Right renal pelvis (tissue), 4 donors: ENCODE measurements at places on chromosomes 3 and 15.

GRCh38 chr15:67133026-67133425, 67.6 kb downstream of the SMAD3 start:
- DNase-seq: no peak

DNA sequence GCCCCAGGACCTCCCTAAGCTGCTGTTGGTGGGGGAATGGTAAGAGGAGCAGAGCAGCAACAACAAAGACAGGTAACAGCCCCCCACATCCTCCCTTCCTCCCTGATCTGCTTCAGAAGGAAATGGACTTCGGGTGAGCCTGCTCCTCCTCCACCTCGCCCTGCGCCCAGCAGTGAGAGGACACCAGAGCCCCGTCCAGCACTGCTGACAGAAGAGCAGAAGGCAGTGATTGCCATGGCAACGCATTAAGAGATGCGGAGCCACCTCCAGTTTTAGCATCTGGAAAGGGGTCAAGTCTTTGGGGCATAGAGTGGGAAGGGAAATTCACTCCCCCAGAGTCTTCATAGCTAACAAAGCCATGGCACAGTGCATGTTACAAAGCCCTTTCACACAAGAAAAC, 77.6 kb upstream of the HRH1 start:
- no peak for DNase-seq

GRCh38 chr3:168002786-168003368, 92.8 kb downstream of the GOLIM4 start:
- no peak for DNase-seq

DNA sequence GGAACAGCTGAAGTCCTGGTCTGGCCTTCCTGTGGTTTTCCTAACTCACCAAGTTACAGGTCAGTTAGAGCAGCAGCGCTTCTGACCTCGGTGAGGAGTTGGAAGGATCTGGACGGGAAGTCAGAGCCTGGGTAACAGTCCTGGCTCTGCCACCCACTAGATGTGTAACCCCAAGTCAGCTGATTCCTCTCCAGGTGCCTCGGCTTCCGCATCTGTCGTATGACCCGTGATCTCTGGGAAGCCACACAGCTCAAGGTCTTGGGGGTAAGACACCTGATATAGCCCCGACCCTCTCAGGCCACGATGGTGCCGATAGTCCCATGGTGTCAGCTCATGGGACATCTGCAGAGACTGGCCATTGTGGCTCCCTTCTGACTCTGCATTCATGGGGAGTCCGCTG, 8.3 kb upstream of the PIGZ start:
- no peak for DNase-seq

- DNase-seq: no peak
These were observed 99.7 kb upstream of the LRRC3B start for GRCh38 chr3:26522919-26523318.

- no peak for DNase-seq
These were observed 405.1 kb downstream of the LPP start for GRCh38 chr3:188559072-188559429.

DNA sequence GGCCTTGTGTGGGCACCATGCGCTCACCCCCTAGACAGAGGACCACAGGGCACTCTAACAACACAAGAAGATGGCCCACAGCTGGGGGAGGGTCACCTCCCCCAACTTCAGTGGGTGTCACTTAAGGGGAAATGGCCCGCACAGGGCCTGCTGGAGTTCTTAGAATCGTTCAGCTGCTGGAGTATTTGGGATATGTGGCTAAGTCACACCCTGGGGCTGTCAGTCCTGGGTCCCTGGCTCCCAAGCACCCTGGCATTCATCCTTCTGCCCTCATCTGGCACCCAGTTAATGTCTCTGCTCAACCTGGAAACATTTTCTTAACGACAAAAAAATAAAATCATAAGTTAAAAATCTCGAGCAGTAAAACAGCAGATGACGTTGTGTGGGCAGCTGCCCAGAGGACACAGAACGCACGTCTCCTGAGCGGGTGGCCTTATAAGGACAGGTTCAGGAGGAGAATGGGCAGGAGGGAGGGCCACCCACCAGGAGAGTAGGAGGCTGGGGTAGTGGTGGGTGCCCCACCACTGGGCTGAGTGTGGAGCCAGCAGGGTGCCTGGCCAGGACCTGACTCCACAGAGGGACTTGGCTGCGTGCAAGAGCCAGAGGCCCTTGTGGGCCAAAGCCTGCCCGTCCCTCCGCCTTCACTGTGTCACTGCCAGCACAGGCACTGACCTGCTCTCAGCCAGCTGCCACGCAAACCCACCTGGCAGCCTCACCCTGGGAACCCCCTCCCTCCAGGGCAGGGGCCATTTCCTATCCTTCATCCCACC, 11.5 kb downstream of the KBTBD13 start:
- DNase-seq: no peak

DNA sequence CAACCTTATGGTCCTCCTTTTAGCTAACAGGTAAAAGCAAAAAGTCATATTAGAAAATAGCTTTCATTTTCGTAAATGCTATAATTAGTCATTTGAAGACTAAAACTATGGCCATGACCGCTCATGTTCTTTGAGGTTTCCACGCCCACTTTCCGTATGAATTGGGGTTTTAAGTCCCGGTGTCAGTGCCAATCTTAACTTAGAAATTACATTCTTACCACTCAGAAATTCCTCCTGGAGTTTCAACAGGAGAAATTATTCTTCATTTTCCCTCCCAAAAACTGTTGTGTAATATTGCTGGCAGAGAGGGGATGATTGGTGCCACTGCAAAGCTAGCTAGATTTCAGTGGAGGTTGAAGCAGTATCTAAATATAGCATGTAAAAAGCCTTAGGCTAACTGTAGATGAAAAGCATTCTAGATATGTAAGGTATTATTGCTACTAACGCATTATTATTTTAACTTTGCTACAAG, 71.0 kb upstream of the MDFIC2 start:
- no peak for DNase-seq

GRCh38 chr3:119352034-119352609, 57.9 kb downstream of the ARHGAP31 start:
- no peak for DNase-seq

- no peak for DNase-seq
These were observed 1.1 kb downstream of the ABHD14A start for GRCh38 chr3:51975852-51976549.

DNA sequence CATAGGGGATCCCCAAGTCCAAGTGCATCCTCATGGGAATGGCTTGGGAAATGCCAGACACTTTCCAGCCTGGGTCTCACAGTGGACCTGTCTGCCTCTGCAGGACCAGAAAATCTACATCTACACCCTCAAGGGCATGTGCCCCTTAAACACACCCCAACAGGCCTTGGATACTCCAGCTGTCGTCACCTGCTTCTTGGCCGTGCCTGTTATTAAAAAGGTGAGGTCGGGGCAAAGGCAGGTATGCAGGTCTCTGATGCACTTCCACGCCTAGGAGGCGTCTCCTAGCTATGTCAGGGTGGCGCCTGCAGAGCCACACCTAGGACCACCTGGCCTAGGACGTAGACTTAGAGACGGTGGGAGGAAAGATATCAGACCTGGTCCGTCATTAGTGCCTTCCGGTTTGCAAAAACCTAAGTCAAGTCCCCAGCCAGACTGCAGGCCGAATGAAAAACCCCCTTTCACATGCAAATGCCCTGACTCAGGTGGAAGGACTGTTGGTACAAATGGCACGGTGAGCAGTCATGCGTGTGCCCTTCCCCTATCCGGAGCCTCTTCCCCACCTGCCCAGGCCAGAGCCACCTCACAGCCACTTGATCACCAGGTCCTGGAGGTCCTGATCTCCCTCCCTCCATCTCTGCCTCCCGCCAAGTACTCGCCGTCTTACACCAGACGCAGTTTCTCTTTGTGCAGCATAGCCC, 143.5 kb downstream of the LRRK1 start:
- no peak for DNase-seq

GRCh38 chr15:57589281-57589680, 2.4 kb upstream of the MYZAP start:
- DNase-seq: no peak

- no peak for DNase-seq
These were observed 59.7 kb downstream of the RLBP1 start for GRCh38 chr15:89161666-89162065.

DNA sequence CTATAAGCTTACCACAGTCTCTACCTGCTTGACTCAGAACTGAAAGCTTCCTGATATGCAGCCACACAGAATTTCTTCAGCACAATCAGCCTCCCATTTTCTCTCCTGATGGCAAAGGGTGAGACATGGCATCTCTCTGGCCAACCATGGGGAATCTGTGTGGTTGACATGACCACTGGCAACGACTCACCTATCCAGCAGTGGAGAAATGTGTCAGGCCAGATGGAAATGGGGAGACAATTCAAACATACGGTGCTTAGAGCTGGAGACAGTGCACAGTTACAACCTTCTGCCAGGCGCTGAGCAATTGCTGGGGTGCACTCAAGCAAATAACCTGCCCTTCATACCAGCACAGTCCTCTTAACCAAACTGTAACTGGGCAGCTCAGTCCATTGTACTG, 3.6 kb downstream of the ZNF385D start:
- DNase-seq: no peak

DNA sequence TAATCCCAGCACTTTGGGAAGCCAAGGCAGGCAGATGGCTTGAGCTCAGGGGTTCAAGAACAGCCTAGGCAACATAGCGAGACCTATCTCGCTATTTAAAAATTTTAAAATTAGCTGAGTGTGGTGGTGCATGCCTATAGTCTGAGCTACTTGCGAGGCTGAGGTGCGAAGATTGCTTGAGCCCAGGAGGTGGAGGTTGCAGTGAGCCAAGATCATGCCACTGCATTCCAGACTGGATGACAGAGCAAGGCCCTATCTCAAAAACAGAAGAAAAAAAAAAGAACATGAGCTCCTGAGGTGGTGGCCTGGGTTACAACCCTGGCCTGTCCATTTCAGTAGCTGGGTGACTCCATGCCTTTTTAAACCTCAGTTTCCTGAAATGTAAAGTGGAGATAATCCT, 7.2 kb downstream of the DNASE1L3 start:
- no peak for DNase-seq

DNA sequence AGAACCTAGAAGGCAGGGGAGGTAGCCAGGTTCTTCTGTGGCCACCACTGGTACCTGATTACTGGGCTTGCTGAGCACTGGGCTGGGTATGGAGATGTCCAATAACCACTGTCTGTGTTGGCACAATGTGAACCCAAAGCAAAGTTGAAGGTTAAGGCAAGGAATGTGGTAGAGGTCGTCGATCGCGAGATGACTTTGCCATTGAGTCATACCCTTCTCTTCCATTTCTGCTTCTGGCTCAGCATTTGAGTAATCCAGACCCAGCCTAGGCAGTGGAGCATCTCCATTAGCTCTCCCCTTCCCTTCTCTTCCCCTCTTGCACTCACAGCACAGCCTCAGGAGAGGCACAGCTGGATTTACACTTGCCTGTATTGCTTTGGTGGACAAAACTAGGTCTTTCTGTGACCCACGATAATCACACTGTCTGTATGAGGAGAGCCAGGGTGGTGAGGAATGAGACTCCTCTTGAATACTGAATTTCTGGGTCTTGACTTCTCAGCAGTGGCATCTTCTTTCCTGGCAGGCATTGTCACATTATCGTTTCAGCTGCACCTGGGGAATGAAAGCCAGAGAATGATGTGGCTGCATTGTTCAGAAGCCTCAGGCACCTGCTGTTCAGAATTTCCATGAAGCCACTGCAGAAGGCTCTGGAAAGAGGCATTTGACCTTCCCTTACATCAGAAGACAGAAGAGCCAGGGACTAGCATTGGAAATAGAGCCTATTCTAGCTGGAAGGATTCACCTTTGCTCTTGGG, 272.6 kb downstream of the PDCD6IP start:
- no peak for DNase-seq

DNA sequence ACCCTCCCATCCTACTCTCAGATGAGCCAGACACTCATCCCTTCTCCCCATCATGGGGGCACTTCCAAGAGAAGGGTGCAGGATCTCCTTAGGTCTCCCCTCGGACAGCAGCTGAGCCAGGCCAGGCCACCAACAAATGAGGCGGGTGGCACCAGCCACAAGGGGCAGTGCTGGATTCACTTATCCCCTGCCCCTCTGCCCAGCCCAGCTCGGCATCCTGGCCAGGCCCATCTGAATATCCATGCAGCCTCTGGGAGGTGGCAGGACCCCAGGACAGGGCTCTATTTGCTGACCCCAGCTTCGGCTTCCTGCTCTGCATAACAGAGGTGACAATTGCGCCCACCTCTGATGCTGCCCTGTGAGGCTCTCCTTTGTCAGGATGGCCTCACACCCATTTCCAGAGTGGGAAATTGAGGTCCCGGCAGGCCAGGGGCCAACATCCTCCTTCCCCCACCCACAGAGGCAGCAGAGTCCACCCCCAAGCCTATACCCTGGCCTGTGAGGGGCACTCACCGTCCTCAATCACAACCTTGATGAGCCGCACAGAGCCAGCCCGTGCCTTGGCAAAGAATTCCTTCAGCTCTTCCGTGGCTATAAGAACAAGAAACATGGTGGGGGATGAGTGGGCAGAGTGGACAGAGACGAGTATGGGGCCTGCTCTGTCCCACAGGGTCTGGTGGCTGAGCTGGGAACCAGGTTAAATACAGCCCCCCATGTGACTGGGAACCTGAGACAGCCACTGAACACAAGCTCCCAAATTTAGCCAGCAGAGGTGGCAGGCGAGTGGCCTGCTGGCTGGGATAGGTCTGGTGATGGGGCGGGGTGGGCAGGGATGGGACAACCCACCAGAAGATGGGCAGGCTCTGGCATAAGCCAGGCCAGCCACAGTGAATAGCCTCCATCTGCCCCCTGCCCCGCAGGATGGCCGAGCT, 4.2 kb downstream of the TWF2 start:
- DNase-seq: no peak

DNA sequence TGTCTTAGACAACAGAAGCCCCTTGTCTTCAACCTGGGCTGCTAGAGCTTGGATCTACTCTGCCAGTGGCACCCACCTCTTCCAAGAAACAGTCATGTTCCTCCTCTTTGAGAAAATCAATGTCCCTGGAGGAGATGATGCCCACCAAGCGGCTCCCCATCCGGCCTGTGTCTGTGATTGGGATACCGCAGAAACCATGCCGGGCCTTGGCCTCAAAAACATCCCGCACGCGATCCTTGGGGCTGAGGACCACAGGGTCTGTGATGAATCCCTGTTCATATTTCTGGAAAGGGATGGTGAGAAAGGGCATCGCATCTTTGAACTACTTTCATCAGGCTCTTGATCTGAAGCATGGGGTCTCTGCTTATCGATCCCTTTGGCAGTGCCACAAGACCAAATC, 1.6 kb downstream of the IMPDH2 start:
- no peak for DNase-seq

DNA sequence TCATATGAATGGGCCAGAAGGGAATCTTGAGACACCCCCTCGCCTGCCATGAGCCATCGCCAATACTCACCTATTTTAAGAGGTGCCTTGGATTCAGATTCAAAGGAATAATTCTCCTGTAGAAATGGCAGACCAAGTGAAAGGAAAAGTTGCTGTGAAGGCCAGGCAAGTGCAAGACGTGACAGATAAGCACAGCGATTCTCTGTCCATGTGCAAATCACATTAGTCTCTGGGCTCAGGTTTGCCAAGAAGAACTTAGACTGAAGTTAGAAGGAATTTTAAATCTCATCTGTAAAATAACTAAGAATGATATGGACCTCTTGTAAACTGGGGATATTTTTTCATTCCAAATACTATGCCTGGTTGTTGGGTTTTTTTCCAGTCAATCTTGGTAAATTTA, 173.6 kb downstream of the UACA start:
- DNase-seq: no peak
